Stimulated activated CD4-positive, alpha-beta T cell treated with anti-CD3 and anti-CD28 coated beads, Interleukin-4, amount 100 ng/mL, for 48 hours (primary cell): ENCODE measurements at places on chromosomes 13 and 19.

GRCh38 chr13:45034342-45034741 is 45.0 kb downstream of the GPALPP1 start:
- no peak for DNase-seq

DNA sequence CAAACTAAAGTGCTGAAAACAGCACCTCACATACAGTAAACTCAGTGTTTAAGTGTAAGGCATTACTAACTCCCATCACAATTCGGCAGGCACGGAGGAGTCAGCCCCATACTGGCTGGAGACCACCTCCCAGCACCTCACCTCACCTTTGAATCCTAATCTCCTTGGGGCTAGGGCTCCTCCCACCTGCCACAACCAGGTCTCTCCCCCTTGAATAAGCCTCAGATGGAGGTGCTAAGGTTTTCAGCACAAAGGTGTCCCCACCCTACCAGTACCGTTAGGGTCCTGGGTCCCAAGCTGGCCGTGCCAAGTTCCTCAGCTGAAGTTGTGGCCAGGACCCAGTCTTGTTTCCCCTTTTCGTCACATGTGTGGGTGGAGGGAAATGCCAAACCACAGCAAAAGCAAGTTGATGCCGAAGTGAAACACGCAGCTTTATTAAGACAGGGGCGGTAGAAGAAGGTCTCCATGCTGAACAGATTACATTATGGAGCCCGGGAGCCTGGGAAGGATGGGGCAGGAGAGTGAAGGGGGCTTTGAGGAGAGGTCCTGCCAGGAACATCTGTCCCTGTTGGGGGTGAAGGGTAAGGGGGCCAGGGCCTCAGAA is at the start of gene IGFLR1:
IGFLR1 (minus strand) TSS at position 332 of the 604 bp plus-strand sequence. CDS start 1,272 bp downstream, outside the sequence.
- DNase-seq = peak; percentile 48

GRCh38 chr13:88176231-88176630 is 505.1 kb downstream of the SLITRK5 start:
- no peak for DNase-seq

- no peak for DNase-seq
Measured at GRCh38 chr13:40230833-40231266, 435.6 kb downstream of the FOXO1 start.

- peak; percentile 48 for DNase-seq
Measured at GRCh38 chr19:3243819-3244700, 19.6 kb downstream of the CELF5 start.
